ENCODE measurements at places on chromosomes 1 and 21.

DNA sequence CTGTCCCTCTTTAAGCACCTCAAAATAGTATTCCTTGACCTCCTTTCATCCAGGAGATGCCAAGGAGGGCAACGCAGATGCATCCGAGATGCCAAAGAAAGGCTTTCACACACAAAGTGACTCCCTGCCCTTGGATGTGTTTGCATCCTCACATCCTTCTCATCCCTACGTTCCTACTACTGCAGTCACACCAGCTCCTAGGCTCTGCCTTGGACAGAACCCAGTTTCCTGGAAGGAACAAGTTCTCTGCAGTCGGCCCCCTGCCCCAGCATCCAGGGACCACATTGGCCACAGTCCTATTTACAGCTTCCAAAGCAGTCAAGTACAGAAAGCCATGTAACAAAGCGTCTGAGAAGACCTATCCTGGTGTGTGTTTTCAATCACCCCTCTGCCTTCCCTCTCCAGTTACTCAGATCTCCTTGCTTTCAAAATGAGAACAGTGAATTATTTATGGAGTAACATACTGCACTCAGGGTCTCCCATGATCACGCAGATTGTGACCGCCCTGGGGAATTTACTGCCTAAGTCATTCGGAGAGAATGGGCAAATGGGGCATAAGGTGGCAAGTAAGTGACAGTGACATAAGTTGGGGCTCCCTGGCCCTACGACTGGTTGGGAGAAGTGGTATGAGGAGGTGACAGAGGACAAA lies 21.8 kb upstream of the SRP9 start:
- no peak for DNase-seq

GRCh38 chr1:165073185-165074007 lies 283.1 kb downstream of the LMX1A start:
- DNase-seq = peak; percentile 4

GRCh38 chr1:37718901-37719571 lies 26.7 kb downstream of the CDCA8 start:
- no peak for DNase-seq

DNA sequence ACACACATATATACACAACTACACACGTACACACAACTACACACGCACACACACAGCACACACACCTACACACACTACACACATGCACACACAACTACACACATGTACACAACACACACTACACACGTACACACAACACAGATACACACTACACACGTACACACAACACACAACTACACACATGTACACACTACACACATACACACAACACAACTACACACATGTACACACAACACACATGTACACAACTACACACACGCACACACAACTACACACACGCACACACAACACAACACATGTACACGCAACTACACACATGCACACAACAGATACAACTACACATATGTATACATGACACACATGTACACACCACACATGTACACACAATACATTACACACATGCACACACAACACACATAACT lies 318.1 kb downstream of the CAMTA1 start:
- DNase-seq = no peak

DNA sequence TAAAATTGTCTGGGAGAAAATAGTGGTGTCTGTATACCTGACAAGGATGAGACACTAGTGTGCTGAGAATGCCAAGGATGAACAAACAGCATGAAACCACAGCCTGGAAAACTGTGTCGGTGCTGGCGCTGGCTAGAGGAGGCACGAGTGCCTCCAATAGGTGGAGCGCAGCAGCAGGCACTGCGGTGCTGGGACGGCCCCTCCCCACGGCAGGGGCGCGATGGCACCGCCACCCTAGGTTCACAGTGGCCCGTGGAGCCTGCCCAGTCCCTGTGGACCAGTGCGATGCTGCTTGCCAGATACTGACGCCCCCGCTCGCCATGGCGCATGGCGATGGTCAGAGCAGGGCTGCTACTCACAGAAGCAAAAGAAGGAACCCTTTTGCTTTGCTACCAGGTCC lies 6.8 kb downstream of the CFAP410 start:
- DNase-seq = no peak

GRCh38 chr1:245235156-245235555 lies 80.4 kb downstream of the KIF26B start:
- no peak for DNase-seq

GRCh38 chr1:1034439-1034781 lies 14.5 kb downstream of the AGRN start:
- DNase-seq = no peak

DNA sequence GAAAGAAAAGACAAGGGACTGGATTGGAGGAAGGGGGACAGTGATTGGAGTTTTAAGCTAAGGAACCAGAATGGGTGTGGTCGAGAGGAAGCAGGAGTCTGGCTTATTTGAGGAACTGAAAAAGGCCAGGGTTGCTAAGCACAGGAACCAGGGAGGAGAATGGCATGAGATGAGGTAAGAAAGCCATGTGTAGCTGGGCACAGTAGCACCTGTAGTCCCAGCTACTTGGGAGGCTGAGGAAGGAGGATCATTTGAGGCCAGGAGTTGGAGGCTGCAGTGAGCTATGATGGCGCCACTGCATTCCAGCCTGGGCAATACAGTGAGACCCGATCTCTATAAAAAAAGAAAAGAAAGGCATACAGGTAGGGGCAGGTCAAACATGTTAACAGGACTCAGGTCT lies 8.1 kb upstream of the KHDRBS1 start:
- no peak for DNase-seq

DNA sequence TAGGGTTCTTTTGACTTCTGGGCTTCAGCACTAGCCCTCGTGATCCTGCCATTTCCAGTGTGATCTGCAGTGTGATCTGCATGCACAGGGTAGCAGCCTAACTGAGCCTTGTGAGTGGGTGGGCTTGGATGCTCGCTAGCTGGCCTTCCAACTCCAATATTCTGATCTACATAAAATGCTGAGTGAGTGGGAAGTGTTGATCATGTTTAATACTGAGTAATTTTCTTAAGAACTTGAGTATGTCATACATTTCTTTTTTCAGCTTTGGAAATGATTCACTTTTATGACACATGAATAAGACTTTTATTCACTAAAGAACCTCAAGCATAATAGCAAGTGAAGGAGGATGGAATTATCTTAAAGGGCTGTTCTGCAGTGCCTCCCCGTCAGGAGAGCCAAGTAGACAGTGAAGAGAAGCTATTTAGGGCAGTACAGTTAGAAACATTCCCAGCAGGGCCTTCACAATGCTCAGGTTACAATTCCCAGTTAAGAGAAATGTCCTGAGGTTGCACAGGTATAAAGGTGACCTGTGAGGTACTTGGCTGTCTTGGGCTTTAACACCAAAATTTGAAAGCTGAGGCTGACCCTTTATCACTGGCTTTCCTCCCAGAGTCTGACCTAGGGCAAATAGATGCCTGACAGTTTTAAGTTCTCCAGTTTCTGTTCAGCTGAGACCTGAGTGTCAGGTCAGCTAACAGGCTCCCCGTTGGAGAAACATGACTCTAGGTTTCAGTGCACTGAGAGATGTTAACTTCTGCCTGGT lies 29.1 kb upstream of the LRRC8C start:
- DNase-seq = no peak

- DNase-seq = no peak
Measured at GRCh38 chr1:191620883-191621282, 537.4 kb upstream of the RGS18 start.

DNA sequence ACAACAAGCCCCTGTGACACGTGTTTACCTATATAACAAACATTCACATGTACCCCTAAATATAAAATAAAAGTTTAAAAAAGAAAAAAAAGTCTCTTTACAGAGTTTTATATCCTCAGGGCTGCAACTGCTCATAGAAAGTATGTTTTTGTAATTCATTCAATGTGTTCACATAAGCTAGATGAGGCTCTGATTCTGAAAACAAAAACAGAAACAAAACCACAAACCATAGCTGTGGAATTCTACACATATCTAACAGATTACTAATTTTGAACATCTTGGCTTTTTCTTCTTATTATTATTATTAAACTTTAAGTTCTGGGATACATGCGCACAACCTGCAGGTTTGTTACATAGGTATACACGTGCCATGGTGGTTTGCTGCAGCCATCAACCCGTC lies 579.6 kb upstream of the ZRANB2 start:
- DNase-seq = peak; percentile 48

DNA sequence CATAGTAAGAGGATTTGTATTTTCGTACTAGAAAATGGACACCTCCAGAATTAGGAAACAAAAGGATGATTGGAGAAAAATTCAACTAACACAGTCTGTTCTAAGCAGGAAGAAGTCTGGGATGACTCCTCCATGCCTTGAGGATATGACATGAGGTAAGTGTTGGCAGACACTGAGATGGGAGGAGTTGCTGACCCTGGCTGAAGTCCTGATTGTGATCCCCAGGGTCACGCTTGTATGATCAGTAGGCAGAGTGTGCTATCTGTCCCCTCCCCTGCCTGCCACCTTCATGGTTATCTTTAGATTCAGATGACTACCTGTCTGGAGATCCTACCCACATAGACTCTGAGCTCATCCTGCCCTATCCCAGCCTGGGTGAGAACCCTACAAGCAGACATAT lies 249.1 kb downstream of the C1orf94 start:
- DNase-seq = no peak

DNA sequence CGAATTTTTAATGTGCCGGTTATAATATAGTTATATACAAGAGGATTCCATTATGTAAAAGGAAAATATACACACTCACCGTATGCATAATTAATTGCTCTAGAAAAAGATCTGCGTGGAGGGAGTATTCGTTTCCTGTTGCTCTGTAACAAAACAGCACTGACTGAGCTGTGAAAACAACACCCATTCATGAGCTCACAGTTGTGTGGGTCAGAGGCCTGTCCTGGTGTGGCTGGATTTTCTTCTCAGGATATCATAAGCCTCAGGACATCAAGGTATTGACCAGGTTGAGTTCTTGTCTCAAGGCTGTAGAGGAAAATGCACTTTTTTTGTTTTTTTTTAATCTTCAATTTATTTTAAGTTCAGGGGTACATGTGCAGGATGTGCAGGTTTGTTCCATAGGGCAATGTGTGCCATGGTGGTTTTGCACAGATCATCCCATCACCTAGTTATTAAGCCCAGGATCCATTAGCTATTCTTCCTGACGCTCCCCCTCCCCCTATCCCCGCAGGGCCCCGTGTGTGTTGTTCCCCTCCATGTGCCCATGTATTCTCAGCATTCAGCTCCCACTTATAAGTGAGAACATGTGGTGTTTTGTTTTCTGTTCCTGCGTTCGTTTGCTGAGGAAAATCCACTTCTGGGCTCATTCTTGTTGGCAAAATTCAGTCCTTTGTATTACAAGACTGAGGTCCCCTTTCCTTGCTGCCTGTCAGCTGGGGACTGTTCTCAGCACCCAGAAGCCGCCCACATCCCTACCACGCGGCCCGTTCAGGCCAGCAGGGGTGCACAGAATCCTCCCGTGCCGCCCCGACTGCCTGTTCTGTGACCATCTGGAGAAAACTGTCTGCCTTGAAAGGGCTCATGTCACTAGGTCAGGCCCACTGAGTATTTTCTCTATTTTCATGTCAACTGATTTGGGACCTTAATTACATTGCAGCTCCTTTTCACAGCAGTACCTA lies 87.4 kb upstream of the ERRFI1 start:
- no peak for DNase-seq

DNA sequence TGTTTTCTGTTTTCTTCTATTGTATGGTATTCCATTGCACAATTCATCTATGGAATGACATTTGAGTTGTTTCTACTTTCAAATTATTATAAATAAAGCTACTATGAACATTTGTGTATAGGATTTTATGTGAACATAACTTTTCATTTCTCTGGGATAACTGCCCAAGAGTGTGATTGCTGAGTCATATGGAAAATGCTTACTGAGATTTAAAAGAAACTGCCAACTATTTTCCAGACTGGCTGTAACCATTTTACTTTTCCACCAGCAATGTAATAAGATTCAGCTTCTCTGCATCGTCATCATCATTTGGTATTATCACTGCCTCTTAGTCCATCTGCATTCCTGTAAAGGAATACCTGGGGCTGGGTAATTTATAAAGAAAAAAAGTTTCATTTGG lies 779.6 kb upstream of the PRMT6 start:
- DNase-seq = no peak

DNA sequence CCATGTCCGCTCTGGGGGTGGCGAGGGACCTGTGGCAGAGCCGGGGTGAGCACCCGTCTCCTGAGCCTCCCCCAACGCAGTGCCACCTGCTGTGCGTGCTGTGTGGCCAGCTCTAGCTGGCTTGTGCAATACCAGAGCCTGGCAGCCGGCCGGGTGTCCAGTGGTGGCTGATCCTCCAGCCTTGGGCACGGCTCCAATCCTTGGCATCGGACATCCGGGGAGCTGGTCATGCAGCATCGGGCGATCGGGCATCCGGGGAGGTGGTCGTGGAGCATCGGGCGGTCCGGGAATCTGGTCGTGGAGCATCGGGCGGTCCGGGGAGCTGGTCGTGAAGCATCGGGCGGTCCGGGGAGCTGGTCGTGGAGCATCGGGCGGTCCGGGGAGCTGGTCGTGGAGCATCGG lies 8.1 kb downstream of the SLX9 start:
- DNase-seq = no peak

DNA sequence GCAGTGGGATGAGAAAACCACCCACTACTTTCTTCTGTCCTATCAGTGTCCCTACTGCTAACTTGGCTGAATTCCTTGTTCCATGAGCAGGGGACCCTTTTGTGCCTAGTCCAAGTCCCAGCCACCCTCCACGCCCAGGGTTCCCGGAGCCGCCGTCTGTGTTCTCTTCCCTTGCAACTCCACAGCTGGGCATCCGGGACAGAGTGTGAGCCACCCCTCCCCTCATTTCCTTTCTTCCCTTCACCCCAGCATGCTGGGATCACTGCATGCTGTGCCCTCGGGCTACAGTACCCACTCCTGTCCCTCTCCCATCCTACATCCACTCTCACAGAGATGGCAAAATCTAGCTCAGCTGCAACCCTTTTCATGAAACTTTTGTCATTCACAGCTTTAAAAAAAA lies 44.5 kb downstream of the PGBD5 start:
- DNase-seq = no peak

- DNase-seq = no peak
Measured at GRCh38 chr1:51266181-51266580, 30.1 kb downstream of the RNF11 start.

- DNase-seq = no peak
Measured at GRCh38 chr1:110570307-110570706, 35.9 kb downstream of the KCNA2 start.

DNA sequence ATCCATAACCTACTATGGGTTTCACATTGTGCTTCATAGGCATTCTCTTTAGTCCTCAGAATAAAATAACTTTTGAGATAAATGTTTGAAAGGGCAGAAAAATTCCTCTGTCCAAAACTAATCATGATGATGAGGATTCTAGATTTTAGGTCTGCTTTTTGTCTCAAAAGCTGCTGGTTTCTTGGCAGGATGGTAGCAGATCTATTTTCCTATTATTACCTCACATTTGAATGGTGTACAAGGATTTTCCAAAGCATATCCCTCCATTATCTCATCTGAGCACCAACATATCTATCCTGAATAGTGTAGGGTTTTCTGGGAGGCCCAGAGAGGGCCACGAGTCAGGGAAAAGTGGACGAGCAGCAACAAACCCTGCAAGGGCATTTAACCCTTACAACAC lies 201.9 kb downstream of the PLPP3 start:
- DNase-seq = no peak

- no peak for DNase-seq
Measured at GRCh38 chr1:174116042-174116441, 43.3 kb upstream of the RABGAP1L start.

GRCh38 chr1:231460614-231461013 lies 38.5 kb upstream of the EGLN1 start:
- no peak for DNase-seq
